ENCODE measurements at places on chromosomes 11 and 22.

- no peak for DNase-seq
These were observed 8.2 kb upstream of the OR9I1 start for GRCh38 chr11:58133309-58134076.

DNA sequence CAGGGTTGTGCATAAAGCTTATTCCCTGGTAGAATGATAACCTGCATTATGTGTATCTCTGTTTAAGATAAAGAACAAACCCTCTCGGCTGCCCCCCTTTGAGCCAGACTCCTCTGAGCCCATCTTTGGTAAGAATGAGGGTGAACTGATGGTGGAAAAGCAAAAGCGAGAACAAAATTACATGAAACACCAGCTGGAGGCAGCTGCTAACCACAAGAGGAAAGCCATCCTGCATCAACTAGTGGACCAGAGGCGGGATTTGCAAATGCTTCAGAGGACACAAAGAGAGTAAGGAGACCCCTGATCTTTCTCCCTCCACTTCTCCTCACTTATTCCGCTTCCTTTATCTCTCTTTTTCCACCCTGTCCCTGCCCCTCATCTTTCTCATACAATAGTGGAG lies 40.3 kb downstream of the CCDC81 start:
- DNase-seq: no peak

DNA sequence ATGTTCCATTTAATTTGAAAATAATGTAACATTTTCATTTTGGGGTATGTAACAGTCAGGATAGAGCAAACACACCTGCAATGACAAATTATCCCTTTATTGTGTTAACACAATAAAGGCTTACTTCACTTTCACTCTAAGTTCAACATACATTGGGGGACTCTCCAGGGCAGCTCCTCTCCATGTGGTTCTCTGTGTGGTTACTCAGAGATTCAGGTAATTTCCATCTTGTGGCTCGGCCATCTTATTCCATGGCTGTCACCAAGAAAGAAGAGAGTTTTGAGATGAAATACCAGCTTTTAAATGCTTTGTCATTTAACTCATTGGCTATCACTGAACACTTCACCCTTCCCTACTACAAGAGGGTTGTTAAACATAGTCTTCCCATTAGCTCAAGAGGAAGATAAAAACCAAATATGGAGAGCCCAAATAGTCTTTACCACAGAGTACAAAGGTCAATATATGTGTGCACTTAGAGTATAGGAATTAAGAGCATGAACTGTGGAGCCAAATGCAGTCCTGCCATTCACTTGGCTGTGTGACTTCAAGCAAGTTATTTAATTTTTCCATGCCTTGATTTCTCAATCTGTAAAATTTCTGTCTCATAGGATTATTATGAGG lies 10.6 kb upstream of the TPH1 start:
- DNase-seq: no peak

GRCh38 chr11:9073466-9074225 lies 17.8 kb downstream of the SCUBE2 start:
- no peak for DNase-seq

DNA sequence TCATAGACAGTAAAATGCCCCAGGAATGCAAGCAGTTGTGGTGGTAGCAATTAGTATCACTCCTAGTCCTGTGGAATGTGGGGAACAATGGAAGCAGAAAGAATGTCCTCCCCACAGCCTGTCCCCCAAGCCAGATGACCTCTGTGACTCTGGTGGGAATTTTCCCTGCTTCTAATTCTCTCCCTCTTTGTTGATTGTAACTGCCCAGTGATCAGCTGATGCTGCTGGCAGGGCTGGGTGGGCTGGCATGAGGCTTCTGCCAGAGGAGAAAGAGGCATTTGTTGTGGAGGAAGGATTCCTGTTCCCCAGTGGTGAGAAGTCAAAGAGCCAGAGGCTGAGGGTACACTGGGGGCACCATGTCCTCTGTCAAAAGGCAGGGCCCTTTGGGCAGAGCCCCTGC lies 116.7 kb upstream of the NCAM1 start:
- DNase-seq: no peak

GRCh38 chr11:29352273-29352795 lies 664.5 kb downstream of the KCNA4 start:
- no peak for DNase-seq

All from type B pancreatic cell (in vitro differentiated cells).